ENCODE measurements at places on chromosomes 2 and 18. TPM values are rescaled to one million over a fixed set of nuclear protein-coding genes. Genes with fewer than 3 reads are reported as not detected.

The BUB1 gene
- 45.7 TPM for total RNA-seq

- no peak for DNase-seq
Measured at GRCh38 chr2:223654384-223654915, 52.3 kb upstream of the SCG2 start.

GRCh38 chr2:64792300-64792699 is 138.6 kb upstream of the SERTAD2 start:
- no peak for DNase-seq

The MC2R gene
- total RNA-seq = not detected
